H1 (cell line): ENCODE measurements at places on chromosomes 7 and 10. TPM values are rescaled to one million over a fixed set of nuclear protein-coding genes. Genes with fewer than 3 reads are reported as not detected.

DNA sequence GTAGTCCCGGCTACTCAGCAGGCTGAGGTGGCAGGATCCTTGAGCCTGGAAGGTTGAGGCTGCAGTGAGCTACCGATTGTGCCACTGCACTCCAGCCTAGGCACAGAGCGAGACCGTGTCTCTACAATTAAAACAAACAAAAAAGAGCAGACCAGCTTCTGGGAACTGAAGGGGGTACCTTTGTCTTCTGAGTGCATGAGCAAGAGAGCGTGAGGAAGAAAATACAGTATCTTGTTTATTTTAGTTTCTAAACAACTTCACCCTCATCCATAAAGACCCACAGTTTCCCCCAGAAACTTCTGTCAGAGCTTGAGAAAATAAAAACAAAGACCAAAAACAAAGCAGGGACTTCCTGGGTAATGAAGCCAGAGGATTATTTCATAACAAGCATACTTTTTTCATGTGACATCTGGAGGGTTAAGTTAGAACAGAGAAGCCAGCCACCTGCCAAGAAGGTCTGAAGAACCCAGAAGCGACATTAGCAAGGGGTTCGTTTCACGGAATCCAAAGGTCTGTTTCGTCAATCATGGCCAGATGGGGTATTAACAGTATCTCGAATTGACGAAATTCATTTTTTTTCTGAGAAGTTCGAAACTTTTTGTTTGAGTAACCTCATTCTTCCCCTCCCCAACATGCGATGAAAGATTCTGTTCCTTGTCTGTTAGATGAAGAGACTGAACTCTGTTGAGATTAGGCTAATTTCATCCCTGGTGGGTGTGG is 10.2 kb upstream of the IL2RA start:
- no peak for DNase-seq

GRCh38 chr7:151537818-151538561 is 18.3 kb upstream of the RHEB start:
- no peak for DNase-seq

Gene LLCFC1
- total RNA-seq: not detected in 2 replicates

GRCh38 chr10:69646185-69647060 is 16.4 kb downstream of the FAM241B start:
- DNase-seq: no peak

DNA sequence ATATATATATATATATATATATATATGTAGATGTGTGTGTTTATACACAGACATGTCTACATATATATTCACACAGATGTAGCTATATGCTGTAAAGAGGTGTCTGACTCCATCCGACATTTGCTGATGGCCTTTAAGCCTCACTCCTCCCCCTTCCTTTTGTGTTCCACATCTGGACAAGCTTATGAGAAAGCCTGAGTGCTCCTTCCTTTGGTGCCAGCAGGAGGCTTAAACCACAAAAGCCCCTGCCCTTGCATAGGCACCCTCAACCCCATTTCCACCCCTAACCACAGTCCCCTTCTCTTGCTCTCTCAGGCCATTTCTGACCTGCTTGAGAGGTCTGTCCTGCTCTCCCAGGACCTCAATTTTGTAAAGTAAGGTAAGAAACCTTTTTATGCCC is 98.7 kb downstream of the SVOPL start:
- no peak for DNase-seq

DNA sequence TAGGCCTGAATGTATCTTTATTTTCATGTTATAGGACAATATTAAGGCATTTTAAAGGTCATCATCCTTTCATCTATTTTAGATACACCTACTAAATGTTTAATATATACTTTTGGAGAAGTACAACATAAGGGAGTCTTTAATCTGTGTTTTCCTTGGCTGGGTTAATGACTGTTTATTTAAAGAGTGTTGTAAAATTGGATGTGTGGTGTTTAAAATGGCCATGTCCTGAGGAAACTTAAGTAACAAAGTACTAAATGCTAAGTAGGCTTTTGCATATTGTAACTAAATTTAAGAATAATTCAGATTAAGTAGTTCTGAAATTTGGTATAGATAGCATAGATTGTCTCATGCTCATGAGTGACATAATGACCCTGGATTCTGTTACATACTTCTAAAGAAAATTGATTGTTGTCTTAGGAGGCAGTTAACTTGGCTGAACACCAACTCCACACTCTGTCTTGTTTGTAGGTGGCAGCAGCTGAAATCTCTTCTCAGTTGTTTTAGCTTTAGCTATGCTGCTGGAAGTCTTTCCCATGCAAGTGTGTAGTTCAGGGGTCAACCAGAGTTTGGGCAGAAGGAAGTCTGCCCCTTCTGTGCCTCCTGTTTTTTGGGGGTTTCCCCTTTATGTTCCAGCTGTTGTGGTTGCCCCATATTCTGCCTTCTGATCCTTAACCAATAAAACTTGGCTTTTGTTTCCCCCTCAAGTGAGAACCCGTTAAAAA is 29.2 kb downstream of the DLD start:
- no peak for DNase-seq

GRCh38 chr10:23051855-23052331 is 43.5 kb upstream of the MSRB2 start:
- no peak for DNase-seq

- DNase-seq: no peak
Measured at GRCh38 chr7:133282094-133282493, 29.2 kb downstream of the EXOC4 start.

DNA sequence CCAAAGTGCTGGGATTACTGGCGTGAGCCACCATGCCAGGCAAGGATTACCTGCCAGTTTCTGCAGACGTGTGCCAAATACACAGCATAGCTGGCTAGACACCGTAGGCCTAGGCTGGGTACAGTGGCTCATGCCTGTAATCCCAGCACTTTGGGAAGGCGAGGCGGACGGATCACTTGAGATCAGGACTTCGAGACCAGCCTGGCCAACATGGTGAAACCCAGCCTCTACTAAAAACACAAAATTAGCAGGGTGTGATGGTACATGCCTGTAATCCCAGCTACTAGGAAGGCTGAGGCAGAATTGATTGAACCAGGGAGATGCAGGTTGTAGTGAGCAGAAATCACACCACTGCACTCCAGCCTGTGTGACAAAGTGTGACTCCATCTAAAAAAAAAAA is 868 bp downstream of the RFC2 start:
- no peak for DNase-seq

DNA sequence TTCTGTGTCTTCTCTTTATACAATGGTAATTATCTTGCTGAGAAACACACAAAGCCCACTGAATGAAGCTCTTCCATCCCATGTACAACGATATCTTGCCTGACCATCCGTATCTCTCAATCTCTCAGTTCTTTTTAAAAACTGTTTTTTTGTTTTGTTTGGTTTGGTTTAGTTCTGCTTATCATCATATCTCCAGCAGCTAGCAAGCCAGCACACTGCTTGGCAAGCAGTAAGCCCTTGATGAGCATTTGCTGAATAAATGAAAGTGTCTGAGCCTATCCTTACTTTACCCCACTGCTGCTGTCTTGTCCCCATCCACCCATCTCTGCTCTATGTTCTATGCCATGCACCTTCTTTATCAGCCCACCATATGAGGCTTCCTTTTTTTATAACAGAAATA is 34.2 kb downstream of the ITGB1 start:
- DNase-seq: no peak

DNA sequence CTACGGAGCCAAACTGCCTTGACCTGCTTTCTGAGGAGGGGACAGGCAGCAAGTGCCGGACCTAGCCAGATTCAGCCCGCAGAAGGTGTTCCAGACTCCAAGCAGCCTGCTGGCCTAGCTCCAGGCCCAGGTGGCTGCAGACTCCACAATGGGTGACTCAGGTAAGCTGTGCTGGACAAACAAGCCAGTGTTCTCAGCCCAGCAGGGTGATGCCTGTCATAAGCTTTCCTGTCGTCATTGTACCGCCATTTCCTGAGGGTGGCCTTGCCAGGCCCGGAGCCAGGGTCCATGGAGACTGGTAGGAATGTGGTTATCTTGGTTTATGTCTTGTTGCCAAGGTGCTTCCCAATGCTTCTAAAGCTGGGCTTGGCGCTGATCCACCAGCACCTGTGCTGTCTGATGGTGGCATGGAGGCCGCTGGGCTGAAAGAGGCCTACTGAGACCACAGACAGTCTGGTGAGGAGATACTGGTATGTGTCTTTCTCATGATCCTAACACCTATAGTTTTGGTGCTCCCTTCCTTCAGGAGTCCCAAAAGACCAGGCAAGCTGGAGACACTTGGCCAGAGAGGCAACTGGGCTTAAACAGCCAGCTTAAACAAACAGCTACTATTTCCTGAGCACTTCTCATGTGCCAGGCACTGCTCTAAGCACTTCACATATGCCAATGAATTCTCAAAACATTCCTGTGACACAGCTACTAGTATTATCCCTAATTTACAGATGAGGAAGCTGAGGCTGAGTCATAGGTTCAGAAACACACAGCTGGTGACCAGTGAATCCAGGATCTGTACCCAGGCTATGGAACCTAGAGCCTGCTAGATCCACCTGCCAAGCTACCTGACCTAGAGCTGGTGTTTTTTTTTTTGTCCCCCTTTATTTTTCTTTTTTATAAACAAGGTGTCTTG is 42.0 kb downstream of the ZC3HC1 start:
- no peak for DNase-seq
